Skin of body (tissue), 3 donors: ENCODE measurements at places on chromosomes 4 and X.

DNA sequence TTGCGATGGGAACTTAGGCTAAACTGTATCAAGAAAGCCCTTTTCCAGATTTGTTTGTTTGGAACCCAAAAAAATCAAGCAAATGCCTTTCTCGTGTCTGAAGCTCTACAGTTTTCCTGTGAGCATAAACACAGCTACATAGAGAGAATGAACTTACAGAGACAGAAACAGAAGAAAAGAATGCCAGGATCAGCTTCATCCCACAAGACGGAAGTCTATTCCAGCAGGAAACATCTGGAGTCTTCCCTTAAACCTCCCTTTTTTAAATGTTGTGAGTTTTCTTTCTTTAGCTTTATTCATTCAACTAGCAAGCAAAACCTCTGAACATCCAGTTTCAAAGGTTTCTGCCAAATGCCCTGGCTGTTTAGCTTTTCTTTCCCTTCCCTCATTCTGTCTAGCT lies 32.6 kb upstream of the ZFP42 start:
- peak; percentile 15 for DNase-seq

- DNase-seq, result peak; percentile 2
These were observed 1638.8 kb upstream of the PCDH7 start for GRCh38 chr4:29081234-29081955.

GRCh38 chr4:47483745-47484144 lies 1.3 kb upstream of the ATP10D start:
- no peak for DNase-seq

DNA sequence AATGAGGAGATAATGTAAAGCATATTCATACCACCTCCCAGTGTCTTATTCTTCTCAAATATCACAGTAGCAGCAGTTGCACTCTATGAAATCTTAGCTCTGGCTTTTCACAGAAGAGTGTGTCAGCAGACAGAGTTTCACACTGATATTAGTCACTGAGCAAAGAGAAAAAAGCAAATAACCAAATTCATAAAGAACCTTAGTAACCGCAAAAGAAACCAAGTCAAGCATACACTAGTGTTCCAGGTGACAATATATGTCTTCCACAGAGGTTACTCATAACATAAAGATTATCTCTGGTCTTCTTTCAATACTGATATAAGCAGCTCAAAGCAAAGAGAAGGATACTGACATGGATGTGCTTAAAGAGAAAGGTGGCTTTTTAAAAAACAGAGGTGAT lies 181.7 kb upstream of the EDNRA start:
- no peak for DNase-seq

GRCh38 chrX:105876658-105877057 lies 54.3 kb downstream of the NRK start:
- DNase-seq, result no peak

GRCh38 chrX:106170318-106170717 lies 2.2 kb downstream of the PWWP3B start:
- DNase-seq, result no peak

GRCh38 chr4:21012851-21013331 lies 312.6 kb downstream of the PACRGL start:
- no peak for DNase-seq

GRCh38 chr4:84849051-84849640 lies 117.3 kb downstream of the WDFY3 start:
- peak; percentile 5 for DNase-seq

- peak; percentile 33 for DNase-seq
These were observed 10.7 kb upstream of the HCCS start for GRCh38 chrX:11100281-11101035.

DNA sequence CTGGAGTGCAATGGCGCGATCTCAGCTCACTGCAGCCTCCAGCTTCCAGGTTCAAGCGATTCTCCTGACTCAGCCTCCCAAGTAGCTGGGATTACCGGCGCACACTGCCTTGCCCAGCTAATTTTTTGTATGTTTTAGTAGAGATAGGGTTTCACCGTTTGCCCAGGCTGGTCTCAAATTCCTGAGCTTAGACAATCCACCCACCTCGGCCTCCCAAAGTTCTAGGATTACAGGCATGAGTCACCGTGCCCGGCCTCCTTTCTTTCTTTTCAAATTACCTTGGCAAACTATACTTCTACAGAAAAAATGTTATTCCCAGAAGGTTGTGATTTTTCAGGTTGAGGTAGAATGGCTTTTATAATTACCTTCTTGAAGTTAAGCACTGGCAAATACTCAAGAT lies 321.9 kb upstream of the PRPS2 start:
- no peak for DNase-seq

- DNase-seq, result peak; percentile 48
These were observed 33.1 kb downstream of the ENPEP start for GRCh38 chr4:110508827-110509710.

- peak; percentile 1 for DNase-seq
These were observed 35.8 kb upstream of the USP46 start for GRCh38 chr4:52694936-52695335.

- no peak for DNase-seq
These were observed 364.0 kb downstream of the ZIC3 start for GRCh38 chrX:137929951-137930350.

DNA sequence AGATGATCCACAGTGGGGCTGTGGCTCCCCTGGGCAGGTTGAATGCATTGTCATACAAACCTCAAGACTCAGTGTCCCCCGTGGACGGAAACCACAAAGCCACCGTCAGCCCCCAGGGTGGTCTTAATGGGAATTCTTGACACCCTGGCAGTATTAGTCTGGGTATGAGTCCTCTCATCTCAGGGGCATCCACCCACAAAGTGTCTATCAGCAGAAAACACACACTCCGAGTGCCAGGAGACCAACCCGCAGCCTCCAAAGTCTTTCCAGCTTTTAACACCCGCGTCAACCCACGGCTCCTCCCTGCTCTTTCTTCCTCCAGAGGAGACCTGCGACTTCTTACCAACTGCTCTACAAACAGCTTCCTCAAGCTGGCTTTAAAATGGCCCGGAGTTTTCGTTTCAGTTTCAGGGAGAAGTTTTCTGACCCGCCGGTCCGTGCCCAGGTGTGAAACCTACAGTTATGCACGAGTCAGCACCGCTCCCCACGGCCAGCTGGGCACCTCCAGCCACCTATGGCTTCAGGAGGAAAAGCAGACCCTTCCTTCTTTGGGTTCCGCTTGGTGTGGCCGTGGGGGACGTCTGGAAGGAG lies 14.4 kb upstream of the ASMTL start:
- no peak for DNase-seq

DNA sequence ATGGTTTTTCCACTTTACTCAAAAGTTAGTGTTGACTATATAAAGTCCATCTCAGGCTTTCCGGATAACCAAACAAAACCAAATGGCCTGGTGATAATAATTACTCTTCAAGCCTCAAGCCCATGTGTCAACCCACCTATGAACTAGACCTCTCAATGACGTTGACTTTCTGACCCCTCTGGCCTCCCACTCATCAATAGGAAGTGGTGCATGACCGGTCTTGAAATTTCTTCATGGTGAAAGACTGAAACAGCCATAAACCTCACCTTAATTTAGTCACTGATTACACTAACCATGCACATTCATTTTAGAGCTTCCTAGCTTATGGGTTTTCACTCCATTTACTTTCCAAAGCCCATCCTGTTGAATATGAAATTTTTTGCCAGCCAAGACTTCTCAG lies 276.0 kb downstream of the KLHL13 start:
- DNase-seq, result no peak

DNA sequence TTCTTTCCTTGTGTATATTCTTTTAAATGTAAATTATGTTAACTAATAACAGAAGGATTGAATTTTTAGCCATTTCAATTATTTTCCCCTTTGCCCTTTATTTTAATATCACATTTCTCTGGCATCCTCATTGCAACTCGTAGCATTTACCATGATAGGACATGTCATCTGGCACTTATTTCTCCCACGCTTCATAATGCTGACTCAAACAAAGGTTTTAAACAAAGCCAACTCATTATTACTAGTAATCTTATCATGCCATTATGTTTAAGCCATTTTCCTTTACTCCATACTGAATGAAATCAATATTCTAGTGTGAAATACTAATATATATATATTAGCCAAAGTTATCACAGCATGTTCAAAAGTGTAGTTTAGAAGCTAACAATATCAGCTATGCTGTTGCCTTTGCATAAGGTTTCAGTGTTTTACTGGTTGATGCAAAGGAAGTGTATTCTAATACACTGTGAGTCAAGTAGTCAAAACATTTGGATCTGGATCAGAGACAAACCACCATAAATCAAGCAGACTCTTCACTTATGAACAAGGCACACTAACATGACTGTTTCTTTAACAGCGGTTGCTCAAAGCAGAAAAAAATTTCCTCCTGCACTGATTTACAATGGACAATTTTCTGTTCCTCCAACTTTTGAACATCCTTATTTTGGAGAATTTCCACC lies 281.6 kb downstream of the SLC7A11 start:
- peak; percentile 42 for DNase-seq

GRCh38 chr4:48602763-48603162 lies 112.7 kb downstream of the ZAR1 start:
- no peak for DNase-seq

DNA sequence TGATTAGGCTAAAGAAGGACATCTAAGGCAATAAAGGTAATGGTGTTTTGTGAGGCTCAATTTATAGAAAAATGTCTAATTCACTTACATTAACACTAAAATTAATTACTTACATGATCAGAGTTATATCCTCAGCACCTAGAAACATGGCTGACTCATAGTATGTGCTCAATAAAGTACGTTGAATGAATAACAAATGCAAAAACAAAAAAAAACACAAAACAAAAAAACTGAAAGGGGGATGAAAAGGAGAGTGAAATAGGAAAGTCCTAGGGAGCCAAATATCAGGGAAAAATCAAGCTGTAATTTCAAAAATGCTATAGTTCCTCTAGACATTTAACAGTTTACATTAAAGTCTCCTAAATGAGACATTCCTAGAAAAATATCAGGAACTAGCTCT lies 18.7 kb downstream of the MBNL3 start:
- DNase-seq, result no peak

GRCh38 chr4:189098932-189099696 lies 841.6 kb upstream of the FRG1 start:
- DNase-seq, result no peak

DNA sequence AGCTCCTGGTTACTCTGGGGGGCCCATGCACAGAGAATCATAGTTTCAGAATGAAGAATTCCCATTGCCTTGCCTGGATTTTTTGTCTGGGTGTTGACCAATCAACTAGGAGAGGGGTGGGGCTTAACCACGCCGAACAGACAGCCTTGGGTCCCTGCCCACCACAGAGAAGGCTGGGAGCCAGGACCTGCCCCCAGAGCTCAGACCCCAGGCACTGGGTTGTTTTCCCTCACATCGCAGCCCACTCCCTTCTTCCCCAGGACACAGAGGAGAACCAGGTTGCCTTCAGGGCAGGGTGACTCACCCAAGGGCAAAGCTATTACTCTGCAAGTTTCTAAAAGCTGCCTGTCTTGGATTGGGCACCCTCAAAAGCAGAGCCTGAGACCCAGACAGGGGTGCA lies 23.3 kb upstream of the CRMP1 start:
- no peak for DNase-seq

GRCh38 chr4:142708231-142708630 lies 137.9 kb downstream of the INPP4B start:
- no peak for DNase-seq

GRCh38 chr4:26076000-26076587 lies 162.1 kb downstream of the SMIM20 start:
- peak; percentile 12 for DNase-seq

DNA sequence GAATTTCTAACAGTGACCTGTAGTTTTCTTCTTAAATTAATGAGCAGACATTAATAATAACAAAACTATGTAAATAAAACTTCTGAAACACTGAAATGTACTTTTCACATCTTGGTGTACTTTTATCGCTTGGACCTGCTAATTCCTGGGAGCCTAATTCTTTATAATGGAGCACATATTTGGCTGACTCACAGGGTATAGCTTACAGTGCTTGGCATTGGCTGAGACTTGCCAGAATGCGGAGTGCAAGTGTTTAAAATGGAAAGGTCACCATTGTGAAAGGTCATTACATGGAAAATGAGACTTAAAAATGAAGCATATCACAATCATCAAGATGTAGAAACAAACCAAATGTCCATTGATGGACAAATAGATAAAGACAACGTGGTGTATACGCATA lies 137.3 kb upstream of the PDLIM3 start:
- no peak for DNase-seq

DNA sequence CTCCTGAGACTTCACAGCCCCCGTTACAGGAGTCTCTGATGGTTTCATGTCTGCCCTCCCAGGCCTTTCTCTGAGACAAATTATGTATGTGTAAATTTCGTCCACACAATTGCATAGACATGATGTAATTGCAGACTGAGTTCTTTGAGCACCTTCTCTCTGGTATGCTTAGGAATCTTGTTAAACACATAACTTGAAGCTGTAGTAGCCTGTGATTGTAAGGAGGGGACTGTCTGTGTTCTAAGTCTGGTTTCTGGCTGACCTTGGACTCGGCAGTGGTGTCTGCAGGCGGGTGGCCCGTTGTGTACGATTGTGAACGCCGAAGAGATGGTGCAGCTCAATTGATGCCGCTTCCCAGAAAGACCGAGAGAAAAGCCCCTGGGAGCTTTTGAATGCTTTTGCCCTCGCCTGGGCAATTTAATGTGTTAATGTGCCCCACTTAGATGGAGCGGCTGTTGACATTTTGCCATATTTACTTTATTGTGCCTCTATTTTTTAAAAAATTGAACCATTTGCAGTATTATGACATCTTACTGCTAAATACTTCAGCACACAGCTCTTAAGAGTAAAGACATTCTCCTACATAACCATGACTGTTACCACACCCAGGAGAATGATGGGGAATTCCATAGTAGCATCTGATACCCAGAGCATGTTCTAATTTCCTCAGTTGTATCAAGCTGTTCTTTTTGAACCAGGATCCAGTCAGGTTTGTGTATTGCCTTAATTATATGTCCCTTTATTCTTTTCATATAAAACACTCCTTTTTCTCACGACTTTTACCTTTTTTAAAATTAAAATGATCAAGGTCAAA lies 58.4 kb upstream of the TADA2B start:
- no peak for DNase-seq

DNA sequence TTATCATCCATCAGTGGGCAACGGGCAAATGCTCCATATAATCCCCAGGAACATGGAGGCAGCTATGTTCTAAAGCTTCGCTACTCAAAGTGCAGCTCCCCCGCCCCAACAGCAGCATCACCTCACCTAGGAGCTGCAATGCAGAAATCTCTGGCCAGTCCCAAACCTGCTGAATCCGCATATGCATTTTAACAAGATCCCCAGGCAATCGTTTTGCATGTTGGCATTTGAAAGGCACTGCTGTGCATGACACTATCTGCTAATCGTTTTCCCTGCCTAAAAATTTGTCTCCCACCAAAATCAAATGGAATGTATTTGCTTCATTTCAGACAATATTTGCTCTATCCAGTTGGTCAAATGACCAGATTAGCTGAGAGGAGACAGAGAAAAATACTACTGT lies 15.2 kb downstream of the ADGRG2 start:
- DNase-seq, result no peak

- DNase-seq, result peak; percentile 44
These were observed 145.1 kb downstream of the NHS start for GRCh38 chrX:17520016-17520615.

- DNase-seq, result no peak
These were observed 287.6 kb upstream of the TAPT1 start for GRCh38 chr4:16513876-16514275.

- no peak for DNase-seq
These were observed 53.8 kb upstream of the ABCG2 start for GRCh38 chr4:88212253-88212561.

GRCh38 chr4:47413521-47413920 lies 50.0 kb downstream of the COMMD8 start:
- DNase-seq, result no peak
